A549 treated with Hydrocortisone at 1 μM for 4 hours (cell line): ENCODE measurements at places on chromosomes 2 and 18. TPM values are rescaled to one million over a fixed set of nuclear protein-coding genes. Genes with fewer than 3 reads are reported as not detected.

The CLHC1 gene
- total RNA-seq, result 1.7 to 2.7 TPM (median 2.0 TPM) in 5 replicates

The MROH2A gene
- 0.12 to 0.29 TPM (median 0.21 TPM) in 4 of 5 replicates, not detected in the other for total RNA-seq

The ZAP70 gene
- total RNA-seq, result 0.10 to 0.12 TPM in 2 of 5 replicates, not detected in the others

The ACADL gene
- 0.08 to 0.15 TPM (median 0.14 TPM) in 5 replicates for total RNA-seq

The TMEM247 gene
- total RNA-seq, result not detected in 5 replicates

The AKAIN1 gene
- total RNA-seq, result not detected in 5 replicates

The PIEZO2 gene
- 0.40 to 1.1 TPM (median 0.57 TPM) in 5 replicates for total RNA-seq

The HNRNPLL gene
- 19.3 to 25.5 TPM (median 24.8 TPM) in 5 replicates for total RNA-seq

The CCDC150 gene
- 3.6 to 6.6 TPM (median 5.3 TPM) in 5 replicates for total RNA-seq

The ALKAL2 gene
- not detected in 5 replicates for total RNA-seq

The PRSS56 gene
- 0.06 to 0.18 TPM (median 0.15 TPM) in 5 replicates for total RNA-seq

The SIGLEC15 gene
- 0.05 to 0.06 TPM in 2 of 5 replicates, not detected in the others for total RNA-seq

The DLX1 gene
- total RNA-seq, result 2.0 to 3.3 TPM (median 2.8 TPM) in 5 replicates

The LOXL3 gene
- total RNA-seq, result 0.28 to 0.57 TPM (median 0.40 TPM) in 5 replicates

The CAPN14 gene
- 0.02 to 0.05 TPM (median 0.02 TPM) in 5 replicates for total RNA-seq

The MRPL33 gene
- total RNA-seq, result 330 to 445 TPM (median 338 TPM) in 5 replicates

The SCN9A gene
- 1.9 to 4.9 TPM (median 4.1 TPM) in 5 replicates for total RNA-seq

The TXNDC2 gene
- 0.07 to 0.14 TPM (median 0.12 TPM) in 5 replicates for total RNA-seq

The CABYR gene
- 13.8 to 18.9 TPM (median 14.4 TPM) in 5 replicates for total RNA-seq

The CD207 gene
- total RNA-seq, result not detected in 5 replicates

The ABCG5 gene
- not detected in 5 replicates for total RNA-seq

The ALK gene
- 0.02 TPM in 1 of 5 replicates, not detected in the others for total RNA-seq

The GALNT5 gene
- 1.9 to 2.8 TPM (median 2.1 TPM) in 5 replicates for total RNA-seq

The PRKAG3 gene
- not detected in 5 replicates for total RNA-seq

The IGFBP5 gene
- 0.14 to 0.17 TPM (median 0.17 TPM) in 5 replicates for total RNA-seq

The HOXD3 gene
- 0.08 to 0.18 TPM (median 0.17 TPM) in 4 of 5 replicates, not detected in the other for total RNA-seq

The FBLN7 gene
- 0.44 to 0.66 TPM (median 0.56 TPM) in 5 replicates for total RNA-seq

The ACKR3 gene
- 9.1 to 14.4 TPM (median 12.0 TPM) in 5 replicates for total RNA-seq

The ARHGAP15 gene
- total RNA-seq, result not detected in 5 replicates

The TEKT4 gene
- not detected in 5 replicates for total RNA-seq

The WDR12 gene
- total RNA-seq, result 48.0 to 73.0 TPM (median 67.4 TPM) in 5 replicates

The C2orf81 gene
- 3.0 to 3.5 TPM (median 3.1 TPM) in 5 replicates for total RNA-seq

The ITSN2 gene
- total RNA-seq, result 15.2 to 25.7 TPM (median 21.4 TPM) in 5 replicates

The DSG1 gene
- not detected in 5 replicates for total RNA-seq

The FSHR gene
- total RNA-seq, result not detected in 5 replicates

The SLC4A1AP gene
- total RNA-seq, result 27.0 to 40.2 TPM (median 29.0 TPM) in 5 replicates

The RAMP1 gene
- 0.15 TPM in 1 of 5 replicates, not detected in the others for total RNA-seq

The POLR1A gene
- total RNA-seq, result 19.9 to 25.9 TPM (median 21.7 TPM) in 5 replicates

The LAMA1 gene
- 0.06 to 0.26 TPM (median 0.07 TPM) in 5 replicates for total RNA-seq

The CD302 gene
- total RNA-seq, result 1.9 to 2.5 TPM (median 2.5 TPM) in 5 replicates

The MYO7B gene
- 0.12 to 0.31 TPM (median 0.21 TPM) in 5 replicates for total RNA-seq

The TEX51 gene
- not detected in 5 replicates for total RNA-seq

The SERPINB3 gene
- total RNA-seq, result 0.10 to 0.16 TPM (median 0.13 TPM) in 3 of 5 replicates, not detected in the others

The SKOR2 gene
- not detected in 5 replicates for total RNA-seq

The FN1 gene
- 185 to 307 TPM (median 197 TPM) in 5 replicates for total RNA-seq

The IL36B gene
- 0.08 to 0.20 TPM (median 0.12 TPM) in 3 of 5 replicates, not detected in the others for total RNA-seq

The VWC2L gene
- total RNA-seq, result not detected in 5 replicates

The KCNK3 gene
- total RNA-seq, result 0.37 to 0.95 TPM (median 0.84 TPM) in 5 replicates

The ADRA2B gene
- total RNA-seq, result 0.06 to 0.17 TPM (median 0.09 TPM) in 5 replicates

The MC5R gene
- total RNA-seq, result not detected in 5 replicates

The GRHL1 gene
- 0.72 to 1.2 TPM (median 0.84 TPM) in 5 replicates for total RNA-seq

The CYP26B1 gene
- total RNA-seq, result 12.1 to 16.0 TPM (median 14.7 TPM) in 5 replicates

The IL36G gene
- not detected in 5 replicates for total RNA-seq

The PJVK gene
- 1.5 to 2.2 TPM (median 1.5 TPM) in 5 replicates for total RNA-seq

The SERPINB13 gene
- not detected in 5 replicates for total RNA-seq

The DCC gene
- total RNA-seq, result not detected in 5 replicates

The KIAA2012 gene
- not detected in 5 replicates for total RNA-seq

The ATG4B gene
- 47.1 to 74.0 TPM (median 50.0 TPM) in 5 replicates for total RNA-seq
